ENCODE measurements at places on chromosomes 1 and 21.
A peak's percentile ranks its signal among the peaks of the same experiment; 100 is the strongest.

- DNase-seq = no peak
Observed at GRCh38 chr1:96845464-96845863, 123.9 kb downstream of the PTBP2 start.

DNA sequence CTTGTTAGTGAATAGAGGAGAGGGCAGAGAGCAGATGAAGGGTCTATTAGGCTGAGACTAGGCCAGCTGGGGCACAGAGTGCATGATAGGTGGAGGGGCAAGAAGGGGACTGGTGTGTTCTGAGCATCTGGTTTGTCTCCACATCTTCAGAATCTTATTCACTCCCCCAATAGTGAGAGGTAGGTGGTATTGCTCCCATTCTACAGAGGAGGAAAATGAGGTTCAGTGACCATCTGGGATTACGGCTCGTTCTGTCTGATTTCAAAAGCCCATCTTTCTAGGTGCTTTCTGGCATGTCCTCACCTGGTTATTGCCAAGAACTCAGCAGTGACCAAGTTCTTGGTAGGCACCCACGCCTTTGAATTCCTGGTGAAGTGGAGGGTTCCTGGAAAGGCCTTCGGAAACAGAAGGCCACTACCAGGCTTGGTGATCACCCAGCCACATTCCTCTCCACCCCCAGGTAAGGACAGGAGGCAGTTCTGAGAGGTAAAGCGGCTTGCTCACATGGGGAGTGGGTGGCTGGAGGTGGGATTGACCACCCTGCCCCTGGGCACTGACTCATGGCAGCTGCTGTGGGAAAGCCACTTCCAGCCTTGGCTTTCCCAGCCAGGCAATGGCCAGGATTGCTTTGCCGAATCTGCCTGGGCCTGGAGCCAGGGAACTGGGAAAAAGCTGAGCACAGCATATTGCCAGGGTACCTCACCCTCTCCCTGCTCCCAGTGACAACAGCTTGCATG lies 18.8 kb upstream of the CITED4 start:
- no peak for DNase-seq

GRCh38 chr1:10050611-10051010 lies 17.9 kb downstream of the UBE4B start:
- DNase-seq = no peak

- DNase-seq = no peak
Observed at GRCh38 chr1:42118125-42118524, 35.1 kb upstream of the GUCA2B start.

DNA sequence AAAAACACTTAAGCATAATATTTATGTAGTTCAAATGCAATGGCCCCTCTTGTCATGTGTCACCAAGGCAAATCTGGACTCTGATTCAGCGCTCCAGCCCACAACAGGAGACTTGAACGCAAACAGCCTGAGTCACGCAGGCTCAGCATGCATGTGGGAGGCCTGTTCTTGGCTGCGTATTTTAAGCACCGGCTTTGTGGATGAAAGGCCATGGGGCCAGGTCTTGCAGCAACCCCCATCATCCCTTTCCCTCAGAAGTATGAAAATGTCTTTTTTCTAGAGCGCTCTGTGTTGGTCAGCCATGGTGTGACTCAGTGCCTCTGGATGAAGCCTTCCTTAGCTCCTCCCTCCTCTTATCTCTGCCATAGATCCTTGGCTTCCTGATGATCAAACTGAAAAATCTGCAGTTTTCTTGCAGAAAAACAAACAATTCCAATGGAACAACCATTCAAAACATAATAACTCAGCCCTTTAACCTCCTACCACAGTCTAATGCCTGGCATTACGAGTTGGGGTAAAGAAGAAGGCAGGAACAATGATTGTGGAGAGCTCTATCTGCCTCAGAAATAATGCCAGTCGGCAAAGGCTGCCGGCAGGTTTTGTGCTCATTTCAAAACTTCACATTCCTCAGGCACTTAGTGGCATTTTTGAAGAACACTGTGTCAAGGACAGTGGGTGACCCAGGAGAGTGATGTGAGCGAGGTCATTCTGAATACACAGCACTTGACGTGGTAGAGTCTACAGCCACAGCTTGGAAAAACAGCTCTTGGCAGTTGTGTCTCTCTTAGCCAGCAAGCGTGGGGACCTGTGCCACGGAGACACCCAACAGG lies 167.5 kb downstream of the CLIC6 start:
- DNase-seq = peak; percentile 100

- no peak for DNase-seq
Observed at GRCh38 chr21:46667741-46668380, 32.4 kb downstream of the PRMT2 start.

DNA sequence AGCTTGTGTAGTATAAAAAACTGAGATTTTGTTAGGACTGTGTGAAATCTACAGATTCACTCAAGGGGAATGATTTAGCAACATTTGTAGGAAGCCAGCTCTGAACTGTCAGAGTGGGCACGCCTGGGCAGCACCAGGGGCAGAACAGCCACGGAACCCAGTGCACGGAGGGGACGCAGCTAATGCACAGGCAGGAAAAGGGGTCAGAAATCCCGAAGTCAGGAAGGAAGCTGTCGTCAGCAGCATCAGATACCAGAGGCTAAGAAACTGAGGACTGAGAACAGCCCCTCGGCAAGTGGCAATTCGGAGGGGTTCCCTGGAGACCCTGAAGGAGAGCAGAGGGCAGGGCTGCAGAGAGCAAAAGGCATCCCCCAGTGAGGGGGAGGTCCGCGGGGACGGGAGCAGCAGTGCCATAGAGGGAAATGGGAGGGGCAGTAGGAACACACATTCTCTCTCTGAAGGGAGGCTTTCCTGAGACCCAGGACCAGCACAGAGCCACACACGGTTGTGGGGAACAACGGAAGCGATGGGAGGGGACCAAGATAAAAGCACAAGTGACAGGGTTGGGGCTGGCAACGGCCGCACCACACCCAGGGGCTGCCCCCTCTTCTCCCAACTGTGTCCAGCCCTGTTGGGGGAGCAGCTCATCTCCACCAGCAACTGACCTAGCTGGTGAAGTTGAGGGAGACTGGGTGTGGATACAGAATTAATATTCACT lies 12.7 kb downstream of the UBE2J2 start:
- DNase-seq = no peak

DNA sequence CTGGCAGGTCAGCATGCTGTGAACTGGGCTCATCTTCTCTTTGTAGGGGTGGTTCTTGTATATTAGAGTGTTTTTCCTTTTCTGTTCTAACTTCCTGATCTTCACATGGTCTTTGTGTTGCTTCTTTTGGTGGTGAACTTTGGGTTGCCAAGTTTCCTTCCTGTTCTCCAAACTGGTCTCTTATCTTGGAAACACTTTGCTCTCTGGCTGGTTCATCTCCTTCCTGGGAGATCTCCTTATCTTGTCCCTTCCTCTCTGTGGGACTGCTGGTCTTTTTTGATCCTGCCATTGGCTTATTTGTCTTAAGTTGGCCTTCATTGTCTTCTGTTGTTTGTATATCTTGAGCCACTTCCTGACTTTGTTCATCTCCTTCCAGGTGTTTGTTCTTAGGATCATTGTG lies 2.1 kb downstream of the TCHHL1 start:
- no peak for DNase-seq

DNA sequence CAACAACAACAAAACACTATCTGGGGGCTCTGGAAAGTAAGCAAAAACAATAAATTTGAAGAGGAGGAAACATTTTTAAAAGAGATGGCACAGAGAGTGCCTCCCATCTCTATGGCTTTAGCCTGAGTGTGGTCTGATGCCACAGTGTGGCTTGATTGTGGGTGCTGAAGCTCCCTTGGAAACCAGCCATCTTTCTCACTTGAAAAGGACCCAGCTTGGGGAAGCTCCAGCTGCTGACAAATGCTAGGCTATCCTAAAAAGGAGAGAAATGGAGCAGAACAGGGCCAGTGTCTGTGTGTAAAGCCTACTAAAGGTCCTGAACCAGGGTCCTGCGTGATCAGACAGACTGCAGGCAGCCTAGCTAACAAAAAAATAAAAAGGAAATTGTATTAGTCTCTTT lies 642.0 kb upstream of the PTBP2 start:
- DNase-seq = no peak

GRCh38 chr21:42392731-42393442 lies 3.0 kb downstream of the TMPRSS3 start:
- no peak for DNase-seq

- DNase-seq = no peak
Observed at GRCh38 chr1:40435876-40436275, 14.4 kb upstream of the ZFP69B start.

- no peak for DNase-seq
Observed at GRCh38 chr1:200445213-200445612, 35.4 kb upstream of the ZNF281 start.

DNA sequence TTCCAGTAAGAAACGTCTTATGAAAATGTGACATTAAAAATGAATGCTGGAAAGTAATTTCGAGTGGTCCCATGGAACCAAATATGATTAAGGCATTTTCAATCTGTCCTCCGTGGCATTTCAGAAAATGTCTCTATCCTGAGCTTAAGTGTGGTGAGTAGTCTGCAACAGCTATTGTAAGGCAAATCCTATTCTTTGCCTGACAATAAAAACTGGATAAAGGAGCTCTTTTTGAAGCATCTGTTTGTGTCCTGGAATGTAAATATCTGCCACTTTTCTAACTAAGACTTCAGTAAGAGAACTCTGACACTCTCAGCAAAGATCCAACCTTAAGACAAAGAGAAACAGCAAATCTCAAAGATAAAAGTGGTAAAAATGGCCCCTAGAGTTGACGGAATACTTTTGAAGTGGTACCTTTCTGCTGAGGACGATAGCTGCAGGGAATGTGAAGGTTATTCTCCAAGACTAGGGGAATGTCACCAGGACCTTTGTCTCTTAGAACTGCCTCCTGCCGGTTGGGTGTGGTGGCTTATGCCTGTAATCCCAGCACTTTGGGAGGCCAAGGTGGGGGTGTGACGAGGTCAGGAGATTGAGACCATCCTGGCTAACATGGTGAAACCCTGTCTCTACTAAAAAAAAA lies 486.7 kb upstream of the ZP4 start:
- no peak for DNase-seq

GRCh38 chr1:32798191-32798590 lies 19.0 kb downstream of the YARS1 start:
- DNase-seq = peak; percentile 75

GRCh38 chr21:41692185-41692565 lies 74.7 kb downstream of the RIPK4 start:
- no peak for DNase-seq

GRCh38 chr21:32127081-32127480 lies 151.8 kb downstream of the MIS18A start:
- no peak for DNase-seq

GRCh38 chr1:25932321-25932720 lies 26.1 kb upstream of the STMN1 start:
- no peak for DNase-seq

- no peak for DNase-seq
Observed at GRCh38 chr1:9758559-9759121, 65.1 kb downstream of the CLSTN1 start.

GRCh38 chr1:58089898-58090534 lies 456.5 kb downstream of the OMA1 start:
- no peak for DNase-seq

GRCh38 chr21:45177039-45177438 lies 102.7 kb downstream of the ADARB1 start:
- no peak for DNase-seq

DNA sequence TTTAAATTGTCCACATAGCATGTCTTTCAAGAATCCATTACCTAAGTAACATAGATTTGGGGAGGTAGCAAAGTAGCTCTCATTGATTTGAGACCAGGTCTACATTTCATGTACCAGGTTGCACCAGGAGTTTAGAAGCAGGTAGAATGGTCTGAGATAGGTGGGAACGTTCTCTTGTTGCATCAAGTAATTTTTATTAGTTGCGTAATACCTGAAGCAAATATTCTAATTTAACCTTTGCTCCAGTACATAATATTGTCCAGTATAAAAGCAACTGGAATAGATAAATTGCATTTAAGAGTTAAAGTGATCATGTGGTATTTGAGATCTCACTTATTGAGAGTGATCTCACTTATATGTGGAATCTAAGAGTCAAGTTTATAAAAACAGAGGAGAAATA lies 597.1 kb upstream of the PRMT6 start:
- no peak for DNase-seq

DNA sequence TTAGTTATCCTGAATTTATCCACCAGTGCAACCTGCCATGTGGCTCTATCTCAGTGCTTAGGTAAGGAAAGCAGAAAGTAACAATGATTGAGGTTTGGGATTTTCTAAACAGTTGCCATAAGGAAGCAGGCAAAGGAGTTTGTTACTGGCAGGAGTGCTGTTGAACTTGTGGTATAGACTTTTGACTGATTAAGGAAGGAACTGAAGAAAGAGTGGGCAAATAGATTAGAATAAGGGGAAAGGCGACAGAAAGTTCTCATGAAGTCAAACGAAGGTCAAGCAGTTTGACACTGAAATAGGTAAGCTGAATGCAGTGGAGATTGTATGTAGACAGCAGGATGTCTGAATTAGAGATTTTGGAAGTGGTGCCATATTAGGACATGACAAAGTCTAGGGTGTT lies 24.2 kb upstream of the CR2 start:
- no peak for DNase-seq

DNA sequence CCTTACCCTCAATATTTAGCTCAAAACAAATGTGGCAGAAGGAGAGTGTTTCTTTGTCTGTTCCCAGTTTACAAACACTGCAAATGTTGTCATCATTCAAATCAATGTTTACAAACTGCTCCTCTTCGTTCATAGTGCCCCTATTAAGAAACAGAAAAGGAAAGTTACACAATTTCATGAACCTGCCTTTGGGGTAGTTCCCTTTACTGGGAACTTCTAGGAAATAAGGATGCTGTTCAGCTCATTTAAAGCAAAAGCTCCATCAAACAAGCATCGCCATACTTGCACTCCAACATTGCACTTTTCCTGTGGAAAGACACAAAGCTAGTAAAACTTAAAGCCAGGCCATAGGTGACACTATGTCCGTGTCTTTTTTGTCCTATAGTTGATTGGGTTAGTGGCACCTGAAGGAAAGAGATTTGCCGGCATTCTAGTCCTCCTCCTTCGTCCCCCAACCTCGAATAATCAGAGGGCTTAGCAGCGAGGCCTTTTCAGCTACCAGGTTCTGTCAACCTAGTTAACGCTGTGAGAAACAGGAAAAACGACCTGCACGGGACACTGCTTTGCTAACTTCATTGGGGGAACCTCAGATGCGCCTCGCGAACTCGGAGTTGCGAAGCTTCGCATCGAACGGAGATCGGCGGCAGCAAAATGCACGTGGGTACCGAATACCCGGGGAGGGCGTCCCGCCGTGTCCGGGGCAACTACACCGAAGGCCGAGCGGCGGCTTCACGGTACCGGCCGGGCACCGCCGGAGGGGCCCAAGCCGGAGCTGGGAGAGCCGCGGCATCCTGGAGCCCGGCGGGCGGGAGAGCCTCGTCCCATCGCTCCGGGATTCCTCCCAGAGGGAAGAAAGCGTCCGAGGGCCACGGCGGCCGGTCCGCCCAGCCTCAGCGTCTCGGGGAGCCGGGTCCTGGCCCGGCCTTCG lies 706 bp downstream of the C21orf91 start:
- no peak for DNase-seq

GRCh38 chr21:25733859-25734653 lies 648 bp downstream of the ATP5PF start:
- no peak for DNase-seq

DNA sequence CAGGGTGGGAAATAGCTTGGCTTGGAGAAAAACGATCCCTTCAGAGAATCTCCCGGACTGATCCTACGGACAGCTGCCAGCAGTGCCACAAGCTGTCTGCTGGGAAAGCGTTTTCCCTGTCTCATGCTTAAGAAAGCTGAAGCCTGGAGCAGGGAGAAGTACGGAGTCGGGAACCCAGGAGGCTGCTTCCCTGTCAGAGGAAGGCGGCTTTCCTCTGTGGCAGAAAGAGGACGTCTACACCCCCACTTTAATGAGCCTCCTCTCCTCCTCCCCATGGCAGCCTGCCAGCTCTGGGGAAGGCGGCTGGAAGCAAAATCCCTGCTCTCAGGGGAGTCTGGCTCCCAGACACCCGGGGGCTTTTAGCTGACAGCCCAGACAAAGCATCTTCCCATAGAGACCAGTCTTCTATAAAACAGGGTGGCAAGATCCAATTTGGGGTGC lies 7.3 kb downstream of the KIF21B start:
- DNase-seq = no peak
